Thyroid gland (tissue), 4 donors: ENCODE measurements at places on chromosomes 5 and 9. TPM values are rescaled to one million over a fixed set of nuclear protein-coding genes. Genes with fewer than 3 reads are reported as not detected.

ADAMTS16 gene
- total RNA-seq, result 1.0 TPM

PCDHB12 gene
- total RNA-seq, result 2.3 TPM

GDF9 gene
- total RNA-seq, result 0.33 TPM

GRCh38 chr5:159041444-159042198 is 58.1 kb downstream of the EBF1 start:
- H3K27me3 ChIP-seq, result no peaks in the 10 kb centered on the region
- H3K4me3 ChIP-seq, result no peak overlapping the region
- no peaks in the 10 kb centered on the region for H3K4me1 ChIP-seq
- H3K27ac ChIP-seq, result no peak overlapping the region
- no peaks in the 10 kb centered on the region for H3K36me3 ChIP-seq

PCDHB8 gene
- 1.3 TPM for total RNA-seq

GRCh38 chr5:132787076-132787475 is 10.0 kb upstream of the SEPTIN8 start:
- DNase-seq, result no peak
- H3K27ac ChIP-seq, result no peak overlapping the region
- H3K4me3 ChIP-seq, result no peak overlapping the region
- H3K4me1 ChIP-seq, result no peaks in the 10 kb centered on the region
- no peaks in the 10 kb centered on the region for H3K36me3 ChIP-seq

- H3K27ac ChIP-seq, result no peak overlapping the region
- H3K36me3 ChIP-seq, result no peaks in the 10 kb centered on the region
- H3K4me3 ChIP-seq, result no peak overlapping the region
- H3K27me3 ChIP-seq, result no peaks in the 10 kb centered on the region
- DNase-seq, result no peak
- peaks cover 23% of the 10 kb centered on the region for H3K4me1 ChIP-seq
These were observed 2.2 kb downstream of the FAM219A start for GRCh38 chr9:34456151-34456550.

DNA sequence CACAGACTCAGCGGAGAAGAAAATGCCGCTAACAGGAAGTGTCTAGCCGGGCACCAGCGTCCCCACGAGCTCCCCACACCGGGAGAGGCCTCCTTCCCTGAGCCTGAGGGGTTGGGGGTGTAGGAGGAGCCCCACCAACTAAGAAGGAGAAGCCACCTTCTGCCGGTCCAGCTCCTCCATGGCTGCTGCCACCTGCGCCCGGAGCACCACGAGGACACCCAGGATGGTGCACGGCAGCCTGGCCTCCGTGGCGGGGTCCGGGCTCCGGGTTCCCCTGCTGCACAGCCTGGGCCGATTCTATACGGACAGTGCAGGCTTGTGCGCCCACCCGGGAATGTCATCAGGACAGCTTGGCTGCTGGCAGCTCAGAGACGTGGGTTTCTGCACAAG is 297 bp downstream of the LCN8 start:
- peak overlapping the region; percentile 79 for H3K27ac ChIP-seq
- H3K27me3 ChIP-seq, result no peaks in the 10 kb centered on the region
- DNase-seq, result peak; percentile 45
- H3K36me3 ChIP-seq, result no peaks in the 10 kb centered on the region
- H3K4me1 ChIP-seq, result peaks cover 18% of the 10 kb centered on the region

UTP15 gene
- total RNA-seq, result 35.1 TPM

GRCh38 chr5:32283539-32284377 is 29.0 kb downstream of the MTMR12 start:
- peak overlapping the region; percentile 36 for H3K27ac ChIP-seq
- DNase-seq, result peak; percentile 83
- H3K4me3 ChIP-seq, result no peak overlapping the region
- no peaks in the 10 kb centered on the region for H3K27me3 ChIP-seq
- peaks cover 52% of the 10 kb centered on the region for H3K4me1 ChIP-seq
- H3K36me3 ChIP-seq, result no peaks in the 10 kb centered on the region

- peak overlapping the region; percentile 85 for H3K27ac ChIP-seq
- peaks cover 77% of the 10 kb centered on the region for H3K4me1 ChIP-seq
These were observed 15.2 kb downstream of the LIFR start for GRCh38 chr5:38541174-38541725.

FAM221B gene
- total RNA-seq, result not detected

GRCh38 chr5:77292026-77292757 is 81.7 kb downstream of the PDE8B start:
- H3K27me3 ChIP-seq, result no peaks in the 10 kb centered on the region
- no peak overlapping the region for H3K4me3 ChIP-seq
- H3K4me1 ChIP-seq, result peaks cover 42% of the 10 kb centered on the region
- no peaks in the 10 kb centered on the region for H3K36me3 ChIP-seq
